Tibial artery (tissue), 4 donors: ENCODE measurements at places on chromosomes 6 and 20.

DNA sequence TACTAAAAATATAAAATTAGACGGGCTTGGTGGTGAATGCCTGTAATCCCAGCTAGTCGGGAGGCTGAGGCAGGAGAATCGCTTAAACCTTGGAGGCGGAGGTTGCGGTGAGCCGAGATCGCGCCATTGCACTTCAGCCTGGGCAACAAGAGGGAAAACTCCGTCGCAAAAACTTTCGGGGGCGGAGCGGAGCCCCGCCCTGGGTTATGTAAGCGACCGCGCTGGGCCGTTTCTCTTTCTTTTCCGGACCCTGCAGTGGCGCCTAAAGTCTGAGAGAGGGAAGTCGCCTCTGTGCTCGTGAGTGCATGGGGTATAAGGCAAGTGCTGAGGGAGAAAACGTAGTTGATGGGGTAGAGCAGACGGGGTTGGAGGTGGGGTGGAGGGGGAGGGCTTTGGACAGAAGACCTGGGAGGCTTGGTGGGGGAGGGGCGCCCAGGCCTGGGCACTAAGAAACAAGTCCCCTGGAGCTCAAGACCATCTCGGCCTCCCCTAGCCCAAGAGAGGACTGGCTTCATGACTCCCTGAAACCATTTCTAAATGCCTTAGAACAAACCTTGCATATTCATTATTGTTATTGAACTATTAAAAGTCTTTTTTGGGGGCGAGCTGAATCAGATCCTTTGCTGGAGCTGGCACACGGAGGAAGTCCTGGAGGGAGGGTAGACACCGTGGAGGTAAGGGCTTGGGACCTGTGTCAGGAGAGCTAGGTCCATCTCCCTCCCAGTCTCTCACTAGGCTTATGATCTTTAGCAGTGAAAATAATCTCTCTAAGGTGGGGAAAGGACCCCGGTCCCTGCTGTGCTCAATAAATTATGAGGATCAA lies 2.7 kb upstream of the MICA start:
- no peaks in the 10 kb centered on the region for H3K36me3 ChIP-seq
- peak overlapping the region; percentile 95 for H3K4me3 ChIP-seq
- peaks cover 53% of the 10 kb centered on the region for H3K4me1 ChIP-seq
- peak overlapping the region; percentile 94 for H3K27ac ChIP-seq
- DNase-seq, result peak; percentile 85

- no peak for DNase-seq
- H3K27ac ChIP-seq, result no peak overlapping the region
Measured at GRCh38 chr6:31227143-31227542, 44.7 kb downstream of the HLA-C start.

GRCh38 chr6:91895599-91896285 lies 1308.9 kb upstream of the MAP3K7 start:
- no peaks in the 10 kb centered on the region for H3K36me3 ChIP-seq
- no peaks in the 10 kb centered on the region for H3K4me1 ChIP-seq
- no peak overlapping the region for H3K27ac ChIP-seq
- H3K27me3 ChIP-seq, result no peaks in the 10 kb centered on the region

- no peaks in the 10 kb centered on the region for H3K36me3 ChIP-seq
- no peaks in the 10 kb centered on the region for H3K27me3 ChIP-seq
- H3K4me3 ChIP-seq, result no peak overlapping the region
- no peaks in the 10 kb centered on the region for H3K4me1 ChIP-seq
Measured at GRCh38 chr6:24078200-24078599, 47.8 kb upstream of the NRSN1 start.

DNA sequence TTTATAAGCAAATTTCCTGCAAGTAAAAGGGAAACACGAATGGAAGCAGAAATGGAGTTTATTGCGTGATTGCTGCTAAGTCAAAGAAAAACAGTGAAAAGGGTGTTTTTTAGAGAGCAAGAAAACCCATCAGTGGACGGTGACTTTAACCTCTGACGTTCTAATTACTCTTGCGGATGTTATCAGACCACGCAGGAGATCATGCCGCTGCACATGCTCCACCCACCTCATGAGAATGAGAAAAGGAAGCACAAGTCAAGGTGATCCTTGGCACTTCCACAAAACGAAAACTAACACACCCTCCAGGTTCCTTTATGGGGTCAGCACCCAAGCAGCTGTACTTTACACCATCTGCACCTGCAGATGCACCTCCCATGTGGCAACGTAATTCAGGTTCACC lies 45.0 kb downstream of the LYRM4 start:
- H3K4me3 ChIP-seq, result no peak overlapping the region
- no peak for DNase-seq
- H3K36me3 ChIP-seq, result peaks cover 8% of the 10 kb centered on the region
- H3K27me3 ChIP-seq, result no peaks in the 10 kb centered on the region
- H3K27ac ChIP-seq, result no peak overlapping the region

DNA sequence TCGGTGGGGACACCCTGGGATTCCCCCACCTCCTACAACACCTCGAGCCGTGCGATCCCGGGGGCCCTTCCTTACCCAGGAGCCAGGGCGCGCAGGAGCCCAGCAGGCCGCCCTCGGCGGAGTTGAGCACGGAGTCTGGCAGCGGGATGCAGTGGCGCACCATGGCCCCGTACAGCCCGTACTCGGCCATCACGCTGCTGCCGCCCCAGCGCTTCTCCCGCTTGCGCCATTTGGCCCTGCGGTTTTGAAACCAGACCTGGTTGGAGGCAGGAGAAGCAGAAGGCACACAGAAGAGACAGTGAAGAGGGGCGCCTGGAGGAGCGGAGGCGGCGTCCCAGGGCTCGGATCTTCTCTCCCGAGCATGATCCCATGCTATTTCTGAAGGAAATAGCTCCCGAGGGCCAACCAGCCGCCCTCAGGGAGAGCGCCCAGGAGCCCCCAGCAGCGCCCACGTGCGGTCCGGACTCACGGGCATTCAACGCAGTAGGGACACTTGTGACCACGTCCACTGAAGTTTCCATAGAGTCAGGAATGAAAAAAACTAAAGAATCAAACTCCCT lies 4.3 kb downstream of the VSX1 start:
- peak; percentile 53 for DNase-seq
- no peaks in the 10 kb centered on the region for H3K27me3 ChIP-seq
- H3K4me3 ChIP-seq, result peak overlapping the region; percentile 21
- no peak overlapping the region for H3K27ac ChIP-seq
- H3K4me1 ChIP-seq, result no peaks in the 10 kb centered on the region

DNA sequence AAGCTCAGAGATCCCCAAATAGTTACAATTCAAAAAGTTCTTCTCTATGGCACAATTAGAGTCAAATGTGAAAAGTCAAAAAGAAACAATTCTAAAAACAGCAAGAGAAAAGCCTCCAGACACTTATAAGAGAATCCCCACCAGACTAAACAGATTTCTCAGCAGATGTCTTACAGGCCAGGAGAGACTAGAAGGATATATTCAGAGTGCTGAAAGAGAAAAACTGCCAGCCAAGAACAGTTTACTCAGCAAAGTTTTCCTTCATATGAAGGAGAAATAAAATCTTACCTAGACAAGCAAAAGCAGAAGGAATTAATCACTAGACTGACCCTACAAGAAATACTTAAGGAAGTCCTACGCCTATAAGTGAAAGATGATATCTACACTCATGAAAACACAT lies 176.1 kb upstream of the OPRM1 start:
- no peaks in the 10 kb centered on the region for H3K27me3 ChIP-seq
- DNase-seq, result no peak
- H3K36me3 ChIP-seq, result no peaks in the 10 kb centered on the region
- no peak overlapping the region for H3K4me3 ChIP-seq

DNA sequence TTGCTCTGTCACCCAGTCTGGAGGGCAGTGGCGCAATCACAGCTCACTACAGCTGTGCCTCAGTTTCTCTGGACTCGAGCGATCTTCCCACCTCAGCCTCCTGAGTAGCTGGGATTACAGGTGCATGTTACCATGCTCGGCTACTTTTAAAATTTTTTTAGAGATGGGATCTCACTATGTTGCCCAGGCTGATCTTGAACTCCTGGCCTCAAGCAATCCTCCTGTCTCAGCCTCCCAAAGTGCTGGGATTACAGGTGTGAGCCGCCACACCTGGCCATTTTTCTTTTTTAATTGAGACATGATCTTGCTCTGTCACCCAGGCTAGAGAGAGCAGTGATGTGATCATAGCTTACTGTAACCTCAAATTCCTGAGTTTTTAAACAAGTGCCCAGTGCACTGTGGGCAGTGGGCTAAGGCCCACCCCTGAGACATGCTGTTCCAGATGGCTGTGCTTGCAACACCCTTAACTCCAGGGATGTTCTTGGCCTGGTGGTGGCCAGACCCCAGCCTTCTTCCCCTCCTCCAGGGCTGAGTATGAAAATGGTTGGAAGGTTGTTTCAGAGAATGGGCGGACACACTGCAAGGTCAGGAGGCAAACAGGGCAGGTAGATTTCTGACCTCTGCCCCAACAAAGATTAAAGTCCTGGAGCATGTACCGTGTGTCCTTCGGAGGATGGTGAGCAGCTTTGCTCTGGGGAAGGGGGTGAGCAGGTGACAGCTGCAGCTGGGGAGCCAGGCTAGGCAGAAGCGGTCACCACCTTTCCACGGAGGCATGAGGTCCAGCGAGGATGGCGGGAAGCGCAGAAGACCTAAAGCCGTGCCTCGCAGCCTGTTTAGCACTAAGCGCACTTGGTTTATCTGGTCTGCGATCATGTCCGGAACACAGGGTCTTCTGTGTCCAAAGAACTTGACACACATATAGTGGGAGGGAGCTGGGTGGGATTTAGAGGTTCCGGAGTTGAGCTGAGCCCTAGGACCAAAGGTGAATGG lies 1.4 kb upstream of the FAM83C start:
- DNase-seq, result no peak
- H3K27me3 ChIP-seq, result no peaks in the 10 kb centered on the region
- no peaks in the 10 kb centered on the region for H3K36me3 ChIP-seq
- no peak overlapping the region for H3K27ac ChIP-seq
- no peak overlapping the region for H3K4me3 ChIP-seq
- H3K4me1 ChIP-seq, result no peaks in the 10 kb centered on the region

DNA sequence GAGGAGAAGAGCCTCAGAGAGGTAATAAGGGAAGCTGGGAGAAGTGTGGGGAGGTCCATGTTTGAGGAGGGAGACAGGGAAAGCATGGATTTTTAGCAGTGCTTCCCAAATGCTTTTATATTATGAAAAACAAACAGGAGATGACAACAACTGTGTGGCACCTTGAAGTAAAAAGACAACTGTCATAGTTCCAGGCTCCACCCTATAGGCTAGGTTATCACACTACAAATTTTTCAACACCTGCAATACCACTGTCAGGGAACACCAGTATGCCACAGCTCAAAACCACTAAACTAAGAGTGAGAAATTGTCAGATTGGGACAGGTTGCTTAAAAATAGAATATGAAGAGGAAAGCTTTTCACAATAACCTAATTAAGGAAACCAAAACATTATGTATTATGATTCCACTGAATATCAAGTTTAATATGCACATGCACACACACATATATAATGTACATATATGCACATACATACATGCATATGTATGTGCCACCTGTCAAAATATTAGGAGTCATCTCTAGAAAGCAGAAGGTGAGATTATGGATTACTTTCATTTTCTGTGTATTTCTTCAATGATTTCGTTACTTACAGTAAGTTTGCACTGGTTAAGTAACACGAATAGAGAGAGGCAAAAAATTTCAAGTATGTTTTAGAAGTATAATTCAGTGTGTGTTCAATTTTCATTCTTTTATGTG lies 261.2 kb downstream of the PTPRK start:
- no peak for DNase-seq
- H3K27me3 ChIP-seq, result no peaks in the 10 kb centered on the region
- no peak overlapping the region for H3K27ac ChIP-seq
- no peak overlapping the region for H3K4me3 ChIP-seq
- H3K36me3 ChIP-seq, result no peaks in the 10 kb centered on the region
- H3K4me1 ChIP-seq, result no peaks in the 10 kb centered on the region

GRCh38 chr20:61600016-61600415 lies 348.0 kb downstream of the CDH4 start:
- no peak overlapping the region for H3K4me3 ChIP-seq
- no peak for DNase-seq
- H3K36me3 ChIP-seq, result no peaks in the 10 kb centered on the region
- H3K4me1 ChIP-seq, result no peaks in the 10 kb centered on the region
- H3K27me3 ChIP-seq, result peaks cover 13% of the 10 kb centered on the region
- H3K27ac ChIP-seq, result no peak overlapping the region

- DNase-seq, result no peak
- H3K27ac ChIP-seq, result no peak overlapping the region
- H3K4me3 ChIP-seq, result no peak overlapping the region
- no peaks in the 10 kb centered on the region for H3K36me3 ChIP-seq
- H3K27me3 ChIP-seq, result no peaks in the 10 kb centered on the region
Measured at GRCh38 chr20:4401601-4402000, 320.1 kb upstream of the PRND start.

GRCh38 chr20:62219992-62220665 lies at the start of gene HRH3:
HRH3 (minus strand) TSS chr20:62220278; CDS start chr20:62219970, 308 bp downstream.
- peaks cover 10% of the 10 kb centered on the region for H3K4me1 ChIP-seq
- peak within 1 kb of the TSS; percentile 35 for H3K4me3 ChIP-seq
- H3K27me3 ChIP-seq, result no peaks in the 10 kb centered on the region
